Nucleus accumbens (tissue), 56 donors: ENCODE measurements at places on chromosomes 11 and 22.

DNA sequence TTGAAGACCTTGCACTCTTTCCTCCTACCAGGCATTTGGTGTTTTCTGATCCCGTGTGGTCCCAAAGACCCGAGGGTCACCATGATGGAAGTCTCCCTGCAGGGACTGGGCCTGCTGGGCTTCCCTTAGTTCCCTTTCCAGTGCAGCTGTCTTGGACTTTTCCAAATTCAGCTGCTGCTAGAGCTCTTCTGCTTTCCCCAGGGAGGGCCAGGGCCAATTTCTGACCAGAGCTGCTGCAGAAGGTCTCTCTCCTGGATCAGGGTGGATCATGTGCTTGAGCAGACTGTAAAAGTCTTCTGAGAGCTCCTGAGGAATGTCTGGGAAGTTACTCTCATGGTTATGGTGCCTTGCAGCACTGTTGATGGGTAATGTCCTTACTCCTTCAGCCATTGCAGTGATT lies 23.2 kb downstream of the LDLRAD3 start:
- DNase-seq: no peak

DNA sequence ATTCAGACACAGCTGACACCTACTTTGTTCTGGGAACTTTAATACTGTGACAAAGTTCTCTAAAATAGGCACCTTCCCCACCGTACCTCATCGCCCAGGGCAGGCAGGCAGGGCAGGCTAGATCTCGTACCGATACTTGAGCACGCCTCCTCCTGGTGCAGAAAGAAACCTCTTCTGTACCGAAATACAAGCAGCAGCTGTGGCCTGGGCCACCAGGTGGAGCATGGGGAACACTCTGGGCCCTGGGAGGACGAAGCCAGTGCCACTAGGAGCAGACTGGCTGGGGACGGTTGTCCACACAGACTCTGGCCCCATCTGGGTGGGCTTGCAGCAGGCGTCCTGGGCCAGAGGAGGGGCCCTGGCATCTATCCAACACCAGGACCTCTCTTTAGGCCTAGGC lies 12.8 kb downstream of the PMM1 start:
- no peak for DNase-seq

DNA sequence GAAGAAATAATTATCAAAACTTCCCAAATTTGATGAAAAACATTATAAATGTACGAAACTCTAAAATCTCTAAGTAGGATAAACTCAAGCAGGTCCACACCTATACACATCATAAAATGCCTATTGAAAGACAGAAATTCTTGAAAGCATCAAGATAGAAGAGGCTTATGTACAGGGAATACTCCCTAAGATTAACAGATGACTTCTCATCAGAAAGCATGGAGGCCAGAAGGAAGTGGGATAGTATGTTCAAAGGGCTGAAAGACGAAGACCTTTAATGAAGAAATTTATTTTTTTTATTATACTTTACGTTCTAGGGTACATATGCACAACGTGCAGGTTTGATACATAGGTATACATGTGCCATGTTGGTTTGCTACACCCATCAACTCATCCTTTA lies 45.3 kb upstream of the KCNA4 start:
- no peak for DNase-seq

DNA sequence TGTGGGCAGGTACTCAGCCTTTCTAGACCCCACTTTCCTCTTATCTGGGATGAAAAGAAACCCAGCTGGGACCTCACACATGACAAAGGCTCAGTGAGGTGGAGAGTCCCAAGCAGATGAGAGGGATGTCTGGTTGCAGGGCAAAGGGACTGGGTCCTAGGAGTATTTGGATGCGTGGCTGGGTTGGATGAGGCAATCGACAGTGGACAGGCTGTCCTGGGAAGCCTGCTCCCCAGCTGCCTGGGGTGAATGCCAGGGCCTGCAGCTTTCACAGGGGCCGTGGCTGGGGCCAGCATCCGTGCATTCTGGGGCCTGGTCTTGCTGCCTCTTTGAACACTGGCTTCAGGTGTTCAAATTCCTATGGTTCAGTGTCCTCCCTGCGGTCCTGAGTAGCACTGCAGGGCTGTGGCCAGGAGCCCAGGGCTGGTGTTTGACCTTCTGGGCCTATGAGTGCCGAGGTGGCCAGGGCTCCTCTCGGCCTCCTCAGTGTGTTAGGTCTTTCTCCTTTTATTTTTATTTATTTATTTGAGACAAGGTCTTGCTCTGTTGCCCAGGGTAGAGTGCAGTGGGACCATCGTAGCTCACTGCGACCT lies 65.3 kb downstream of the MCM5 start:
- DNase-seq: no peak

DNA sequence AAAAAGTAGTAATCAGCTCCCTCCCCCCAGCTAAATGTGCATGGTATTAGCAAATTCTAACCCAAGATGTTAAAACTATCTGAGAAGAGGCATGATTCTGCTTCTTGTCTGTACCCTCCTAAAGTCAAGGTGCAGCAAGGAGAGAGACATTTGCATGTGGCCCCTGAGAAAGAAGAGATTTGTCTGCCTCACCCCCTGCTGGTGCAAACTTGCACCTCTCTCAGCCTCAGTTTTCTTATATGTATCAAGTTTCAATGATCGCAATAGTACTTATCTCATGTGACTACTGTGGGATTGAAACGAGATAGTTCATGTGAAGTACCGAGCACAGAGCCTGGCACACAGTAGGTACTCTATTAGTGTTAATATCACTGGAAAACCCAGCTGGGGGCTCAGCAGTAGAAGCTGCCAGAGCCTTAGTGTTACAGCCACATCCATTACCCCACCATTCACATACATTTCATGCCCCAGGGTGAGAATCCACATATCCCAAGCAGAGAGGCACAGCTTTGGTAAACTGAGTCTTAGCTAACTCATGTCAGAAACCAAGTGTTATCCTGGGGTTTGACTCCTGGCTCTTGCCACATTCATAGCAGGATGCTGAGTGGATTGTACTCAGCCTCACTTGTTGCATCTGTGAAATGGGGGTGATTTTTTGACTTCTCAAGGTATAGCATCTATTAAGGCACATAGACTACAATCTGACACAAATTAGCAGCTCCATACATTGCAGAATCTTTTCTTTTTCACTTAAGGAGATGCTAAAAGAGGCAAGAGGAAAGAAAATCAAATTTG lies 24.9 kb downstream of the CD44 start:
- no peak for DNase-seq
